Stimulated activated CD8-positive, alpha-beta memory T cell treated with anti-CD3 and anti-CD28 coated beads, Interleukin-7, amount 100 ng/mL, for 48 hours (primary cell): ENCODE measurements at places on chromosomes 2 and 18.

DNA sequence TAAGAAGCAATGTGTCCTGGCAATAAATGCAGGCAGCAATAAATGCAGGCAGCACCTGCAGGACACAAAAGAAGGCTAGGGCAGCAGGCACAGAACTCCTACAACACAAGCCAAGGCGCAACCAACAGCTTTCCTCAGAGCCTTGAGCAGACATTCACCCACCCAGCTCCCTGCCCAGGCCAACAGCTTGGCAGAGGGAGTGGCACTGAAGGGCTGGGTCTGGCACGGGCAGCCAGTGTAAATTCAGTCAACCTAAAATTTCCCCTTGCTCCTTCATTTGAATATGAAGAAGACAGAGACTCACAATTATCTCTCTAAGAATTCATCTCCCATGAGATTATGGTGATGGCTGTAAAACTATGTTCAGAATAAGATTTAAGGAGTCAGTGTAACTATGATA is 35.4 kb downstream of the AAK1 start:
- DNase-seq, result no peak

GRCh38 chr2:235576337-235576910 is 82.6 kb downstream of the AGAP1 start:
- DNase-seq, result no peak

- DNase-seq, result no peak
Measured at GRCh38 chr2:104919127-104919526, 65.2 kb downstream of the POU3F3 start.

GRCh38 chr2:78439122-78439521 is 586.4 kb upstream of the REG3G start:
- DNase-seq, result no peak

DNA sequence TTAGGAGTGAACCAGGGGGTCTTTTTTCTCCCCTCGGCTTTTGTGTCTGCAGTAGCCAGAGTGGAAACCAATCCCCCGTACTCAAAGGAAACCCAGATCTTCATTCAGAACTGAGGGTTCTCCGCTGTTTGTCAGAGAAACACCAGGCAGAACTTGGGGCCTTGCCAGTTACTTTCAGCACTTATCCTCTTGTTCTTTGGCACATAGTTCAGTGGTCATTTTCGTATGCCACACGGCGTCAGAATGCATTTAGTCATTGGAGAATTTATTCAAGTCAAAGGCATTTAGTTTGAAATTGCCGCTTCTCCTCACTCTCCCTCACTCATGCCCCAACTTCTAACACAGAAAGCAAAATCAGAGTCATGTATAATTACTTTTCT is 102.9 kb downstream of the CABLES1 start:
- DNase-seq, result no peak

GRCh38 chr2:204251998-204252376 is 293.3 kb upstream of the PARD3B start:
- DNase-seq, result no peak

- no peak for DNase-seq
Measured at GRCh38 chr2:239951825-239952224, 73.3 kb downstream of the NDUFA10 start.

DNA sequence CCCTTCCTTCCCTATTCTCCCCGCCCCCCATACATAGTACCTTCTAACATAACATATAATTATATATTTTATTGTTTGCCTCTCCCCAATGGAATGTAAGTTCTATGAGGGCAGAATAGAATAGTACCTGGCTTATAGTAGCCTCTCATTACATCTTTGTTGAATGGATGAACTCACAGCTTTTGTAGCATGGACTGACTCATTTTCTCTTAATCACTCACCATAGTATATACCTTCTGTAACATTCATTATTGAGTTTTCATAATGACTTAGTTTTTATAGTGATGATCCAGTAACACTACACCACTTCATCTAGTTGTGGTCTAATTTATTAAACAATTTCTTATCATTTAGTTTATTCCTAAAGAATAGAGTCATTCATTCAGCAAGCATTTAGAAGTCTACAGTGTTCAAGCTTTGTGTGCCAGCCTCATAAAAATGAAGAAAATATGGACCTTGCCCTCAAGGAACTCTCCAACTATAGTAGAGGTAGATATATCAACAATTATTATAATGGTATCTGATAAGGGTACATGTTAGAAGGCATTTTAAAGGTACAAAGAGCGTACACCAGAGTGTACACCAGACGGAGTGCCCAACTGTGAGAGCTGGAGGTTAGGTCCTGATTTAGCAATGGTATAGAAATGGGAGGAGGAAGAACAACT is 31.1 kb downstream of the NCOA1 start:
- DNase-seq, result no peak

DNA sequence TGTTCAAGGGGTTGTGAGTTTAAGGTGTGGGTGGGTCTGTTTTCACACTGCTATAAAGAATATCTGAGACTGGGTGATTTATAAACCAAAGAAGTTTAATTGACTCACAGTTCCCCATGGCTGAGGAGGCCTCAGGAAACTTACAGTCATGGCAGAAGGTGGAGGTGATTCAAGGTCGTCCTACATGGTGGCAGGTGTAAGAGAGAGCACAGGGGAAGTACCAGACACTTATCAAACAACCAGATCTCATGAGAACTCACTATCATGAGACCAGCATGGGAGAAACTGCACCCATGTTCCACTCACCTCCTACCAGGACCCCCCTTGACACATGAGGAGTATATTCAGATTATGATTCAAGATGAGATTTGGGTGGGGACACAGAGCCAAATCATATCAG is 38.0 kb downstream of the RHBDD1 start:
- DNase-seq, result no peak

DNA sequence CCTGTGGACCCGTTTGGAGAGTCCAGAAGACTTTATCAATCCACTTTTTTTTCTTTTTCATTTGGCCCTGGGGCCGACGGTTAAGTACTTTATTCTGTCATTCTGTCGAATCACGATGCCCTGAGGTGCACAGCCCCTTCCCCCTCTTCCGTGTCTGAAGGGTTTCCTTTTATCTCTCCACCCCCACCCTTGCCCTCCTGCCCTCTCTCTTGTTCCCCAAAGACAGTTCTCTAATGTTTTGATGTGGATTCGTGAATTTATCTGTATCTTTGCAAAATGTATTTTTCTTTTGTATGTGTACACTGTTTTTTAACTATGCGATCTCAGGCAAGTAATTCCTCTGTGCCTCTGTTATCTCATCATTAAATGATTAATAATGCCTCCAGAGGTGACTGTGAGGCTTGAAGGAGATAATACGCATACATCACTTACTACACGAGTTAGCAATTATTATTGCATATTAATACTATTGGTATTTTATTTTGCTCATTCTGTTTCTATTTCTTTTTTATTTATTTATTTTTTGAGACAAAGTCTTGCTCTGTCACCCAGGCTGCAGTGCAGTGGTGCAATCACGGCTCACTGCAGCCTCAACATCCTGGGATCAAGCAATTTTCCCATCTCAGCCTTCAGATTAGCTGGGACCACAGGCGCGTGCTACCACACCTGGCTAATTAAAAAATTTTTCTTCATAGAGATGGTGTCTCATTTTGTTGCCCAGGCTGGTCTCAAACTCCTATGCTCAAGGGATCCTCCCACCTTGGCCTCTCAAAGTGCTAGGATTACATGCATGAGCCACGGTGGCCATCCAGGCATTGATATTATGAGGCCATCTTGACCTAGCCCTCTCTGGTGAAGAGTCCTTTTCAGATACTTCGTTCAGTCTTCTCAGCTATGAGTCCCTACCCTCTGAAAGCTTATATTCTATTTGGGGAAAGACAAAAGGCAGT is 1.4 kb upstream of the CASP8 start:
- DNase-seq, result no peak

DNA sequence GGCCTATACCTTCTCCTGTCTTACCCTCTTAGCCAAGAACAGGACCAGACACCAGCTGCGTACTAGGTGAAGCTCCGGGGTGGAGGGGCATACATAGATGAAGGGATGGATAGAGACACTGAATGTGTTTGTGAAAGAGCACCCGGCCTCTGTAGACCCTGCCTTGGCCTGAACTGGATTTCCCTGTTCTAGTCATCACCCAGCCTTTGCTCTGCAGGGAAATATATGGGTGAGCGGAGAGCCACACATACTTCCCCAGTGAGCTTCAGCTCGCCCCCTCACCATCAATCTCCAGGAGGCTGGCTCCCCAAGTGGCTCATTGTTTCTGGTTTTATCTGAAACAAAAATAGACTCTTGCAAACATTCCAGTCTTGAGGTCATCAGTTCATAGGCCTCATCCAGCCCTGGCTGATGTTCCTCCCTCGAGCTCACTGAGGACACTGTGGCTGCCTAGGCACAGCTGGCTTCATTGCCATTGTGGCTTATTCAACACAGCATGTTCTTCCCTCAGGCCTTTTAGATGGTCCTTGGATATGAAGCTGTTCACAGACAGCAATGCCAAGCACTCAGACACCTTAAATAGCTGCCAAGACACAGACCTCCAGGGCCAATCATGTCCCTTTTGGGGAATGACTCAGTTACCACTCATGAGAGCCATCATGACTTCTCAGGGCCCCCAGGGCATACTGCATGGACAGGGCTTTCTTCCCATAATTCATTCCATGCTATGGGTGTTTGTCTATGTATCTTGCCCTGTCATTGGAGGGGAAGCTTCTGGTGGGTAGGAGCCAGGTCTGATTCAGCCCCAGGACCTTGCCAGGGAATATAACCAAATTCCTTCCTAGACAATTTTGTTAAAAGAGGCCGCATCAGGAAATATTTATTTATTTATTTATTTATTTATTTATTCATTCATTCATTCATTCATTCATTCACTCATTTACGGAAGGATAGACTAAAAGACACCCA is 82.4 kb downstream of the TTC32 start:
- DNase-seq, result no peak

DNA sequence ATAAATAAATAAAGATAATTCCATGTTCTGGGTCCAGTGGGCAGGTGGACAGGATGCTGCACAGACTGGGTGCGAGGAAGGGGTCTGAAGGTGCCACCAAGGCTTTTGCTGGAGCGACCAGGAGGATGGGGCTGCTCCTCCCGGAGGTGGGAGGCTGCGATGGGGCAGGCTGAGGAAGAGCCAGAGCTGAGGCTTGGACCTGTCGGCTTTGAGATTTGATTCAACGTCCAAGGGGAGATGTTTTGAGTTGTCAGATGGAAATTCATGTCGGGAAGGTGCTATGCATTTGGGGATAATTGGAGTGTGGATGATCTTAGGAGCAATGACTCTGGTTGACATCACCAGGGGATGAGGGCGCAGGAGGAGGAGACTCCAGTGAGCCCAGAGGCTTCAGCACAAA is 11.7 kb downstream of the ALLC start:
- no peak for DNase-seq

- DNase-seq, result no peak
Measured at GRCh38 chr2:71379086-71379485, 47.5 kb downstream of the ZNF638 start.

GRCh38 chr2:26575836-26576564 is 65.2 kb downstream of the CIB4 start:
- no peak for DNase-seq

GRCh38 chr2:179247318-179248023 is 17.2 kb downstream of the SESTD1 start:
- no peak for DNase-seq

DNA sequence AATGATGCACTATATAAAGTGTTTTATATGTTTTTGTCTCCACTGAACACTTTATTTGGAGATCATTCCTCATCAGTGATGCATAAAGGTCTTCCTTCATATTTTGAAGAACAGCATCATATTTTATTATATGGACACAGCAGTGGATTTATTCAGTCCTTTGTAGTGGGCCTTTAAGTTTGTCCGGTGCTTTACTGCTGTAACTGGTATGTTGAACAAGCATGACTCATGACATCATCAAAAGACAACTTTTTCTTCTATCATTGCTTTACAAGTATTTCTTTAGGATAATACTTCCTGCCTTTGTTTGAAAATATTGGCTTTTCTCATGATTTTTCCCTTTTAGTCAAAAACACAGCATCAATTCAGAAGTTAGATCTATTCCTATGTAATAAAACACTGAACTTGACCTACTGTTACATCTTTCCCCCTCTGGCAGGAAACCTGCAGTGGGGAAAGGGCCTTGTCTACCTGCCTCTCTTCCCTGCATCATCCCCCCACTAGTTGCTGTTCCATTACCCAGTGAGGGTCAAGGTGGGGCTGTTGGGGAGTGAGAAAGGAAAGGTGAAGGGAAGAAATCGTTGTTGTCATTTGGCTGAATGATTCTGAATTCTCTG is 241.2 kb downstream of the CYP26B1 start:
- no peak for DNase-seq

DNA sequence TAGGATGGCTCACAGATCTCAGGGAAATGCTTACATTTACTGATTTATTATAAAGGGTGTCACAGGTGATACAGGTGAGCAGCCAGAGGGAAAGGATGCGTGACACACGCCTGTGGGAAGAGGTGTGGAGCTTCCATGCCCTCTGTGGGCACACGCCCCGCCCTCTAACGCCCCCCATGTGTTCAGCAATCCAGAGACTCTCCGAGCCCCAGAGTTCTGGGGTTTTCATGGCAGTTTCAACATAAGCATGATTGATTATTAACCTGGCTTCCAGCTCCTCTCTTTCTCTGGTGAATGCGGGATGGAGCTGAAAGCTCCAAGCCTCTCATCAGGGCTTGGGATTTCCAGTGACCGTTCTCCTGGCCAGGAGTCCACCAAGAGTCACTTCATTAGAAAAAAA is 34.3 kb upstream of the ODC1 start:
- no peak for DNase-seq

- peak; percentile 34 for DNase-seq
Measured at GRCh38 chr2:144424559-144425240, 95.2 kb downstream of the ZEB2 start.

DNA sequence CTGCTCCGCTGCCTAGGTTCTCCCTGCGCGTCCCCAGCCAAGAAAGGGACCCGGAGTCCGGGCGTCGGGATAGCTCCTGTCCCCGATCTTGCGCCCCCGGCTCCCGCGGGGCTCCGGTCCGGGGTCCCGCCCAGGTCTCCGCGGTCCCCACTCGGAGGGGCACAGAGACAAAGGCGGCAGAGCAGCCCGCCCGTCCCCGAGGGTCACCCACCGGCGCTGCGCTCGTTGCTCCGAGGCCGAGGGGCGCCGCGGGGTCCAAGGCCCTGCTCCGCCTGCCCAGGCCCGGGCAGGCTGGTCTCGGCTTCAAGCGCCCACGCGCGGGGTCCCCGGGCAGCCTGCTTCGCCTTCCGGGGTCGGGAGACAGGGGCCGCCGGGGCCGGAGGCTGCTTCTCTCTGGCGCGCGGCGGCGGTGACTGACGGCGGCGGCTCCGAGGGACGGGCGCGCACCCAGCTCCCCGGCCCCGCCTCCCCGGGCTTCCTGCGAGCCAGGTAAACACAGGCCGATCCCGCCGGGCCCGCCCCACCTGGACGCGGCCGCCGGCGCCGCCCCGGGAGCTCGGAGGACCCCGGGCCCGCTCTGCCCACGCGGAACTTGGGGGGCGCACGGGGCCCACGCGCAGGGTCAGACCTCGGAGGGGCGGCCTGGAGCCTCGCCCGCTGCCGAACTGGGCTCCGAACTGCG is at the start of gene MBP:
Gene MBP, minus strand, starts transcription at position 415 of the 682 bp plus-strand sequence. CDS start 27,522 bp downstream, outside the sequence.
- no peak for DNase-seq

GRCh38 chr2:111118981-111119821 is 1.5 kb upstream of the BCL2L11 start:
- DNase-seq, result no peak
